ENCODE measurements at places on chromosomes 1 and 21.
A peak's percentile ranks its signal among the peaks of the same experiment; 100 is the strongest.

- DNase-seq: no peak
Measured at GRCh38 chr1:47215713-47216112, 16.3 kb downstream of the TAL1 start.

DNA sequence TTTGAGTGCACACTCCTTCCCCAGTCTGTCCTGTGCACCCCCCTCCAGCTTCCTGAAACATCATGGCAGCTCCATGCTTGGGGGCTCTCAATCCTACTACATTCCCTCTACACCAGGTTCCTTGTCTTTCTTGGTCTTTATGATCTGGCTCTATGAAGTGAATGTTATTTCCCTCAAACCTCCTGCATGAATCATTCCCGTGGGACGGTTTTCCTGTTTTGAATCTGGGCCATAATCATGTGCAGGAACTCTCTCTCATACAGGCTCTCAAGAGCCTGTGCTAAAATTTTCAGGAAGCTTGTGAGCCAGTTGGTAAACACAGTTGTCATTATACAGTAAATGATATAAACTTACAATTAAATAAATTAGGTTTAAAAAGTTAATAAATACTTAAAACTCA is 89.8 kb upstream of the KCNE2 start:
- no peak for DNase-seq

DNA sequence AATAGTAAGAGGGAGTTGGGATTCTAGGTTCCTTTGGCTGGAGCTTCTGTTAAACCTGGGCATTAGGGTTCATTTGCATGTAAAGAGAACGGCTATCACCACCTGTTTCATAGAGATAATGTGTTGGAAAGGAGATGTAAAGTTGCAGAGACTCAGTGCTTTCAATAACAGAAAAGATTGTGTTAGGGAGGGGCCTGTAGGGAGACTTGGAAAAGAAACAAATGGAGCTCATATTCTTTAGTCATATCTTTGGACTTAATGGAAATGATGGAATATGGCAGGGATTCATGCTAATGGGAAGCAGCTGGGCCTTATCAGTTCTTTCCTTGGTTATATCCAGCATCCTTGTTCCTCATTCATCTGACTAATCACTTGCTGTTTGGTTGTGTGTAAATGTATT is 144.9 kb downstream of the CD247 start:
- no peak for DNase-seq

DNA sequence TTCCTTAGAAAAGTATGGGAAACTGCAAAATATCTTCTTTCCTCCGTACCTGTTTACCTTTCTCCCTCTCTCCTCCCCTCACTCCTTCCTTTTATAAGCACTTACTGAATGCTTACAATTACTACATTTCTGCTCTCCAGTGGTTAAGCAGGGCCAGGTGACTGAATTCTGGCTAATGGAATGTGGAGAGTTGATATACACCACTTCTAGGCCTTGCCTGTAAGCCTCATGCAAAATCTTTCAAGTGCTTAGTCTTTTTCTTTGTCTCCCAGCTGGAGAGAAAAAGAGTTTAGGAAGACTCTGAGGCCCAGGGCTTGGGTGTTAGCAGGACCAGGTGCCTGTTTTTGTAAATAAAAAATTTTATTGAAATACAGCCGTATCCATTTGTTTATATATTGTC is 77.7 kb upstream of the CACNA1E start:
- DNase-seq: no peak

GRCh38 chr1:17239420-17239819 is 9.5 kb upstream of the PADI3 start:
- DNase-seq: peak; percentile 85

DNA sequence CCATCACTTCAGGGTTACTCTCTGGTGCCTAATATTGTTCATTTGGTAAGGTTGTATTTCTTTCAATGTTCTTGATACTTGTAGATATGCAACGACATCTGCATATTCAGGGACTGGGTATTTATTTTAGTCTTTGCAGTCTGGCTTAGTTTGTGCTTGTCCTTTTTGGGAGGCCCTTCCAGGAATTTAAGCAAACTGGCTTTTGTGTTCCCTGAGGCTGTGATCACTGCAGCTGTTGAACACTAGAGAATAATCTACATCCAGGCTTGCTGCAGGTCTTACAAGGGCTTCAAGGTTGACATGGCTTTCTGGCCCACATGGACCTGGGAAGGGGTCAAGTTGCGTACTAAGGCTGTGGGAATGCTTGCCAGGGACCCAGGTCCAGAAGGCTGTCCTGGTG is 72.1 kb downstream of the CCDC18 start:
- no peak for DNase-seq

DNA sequence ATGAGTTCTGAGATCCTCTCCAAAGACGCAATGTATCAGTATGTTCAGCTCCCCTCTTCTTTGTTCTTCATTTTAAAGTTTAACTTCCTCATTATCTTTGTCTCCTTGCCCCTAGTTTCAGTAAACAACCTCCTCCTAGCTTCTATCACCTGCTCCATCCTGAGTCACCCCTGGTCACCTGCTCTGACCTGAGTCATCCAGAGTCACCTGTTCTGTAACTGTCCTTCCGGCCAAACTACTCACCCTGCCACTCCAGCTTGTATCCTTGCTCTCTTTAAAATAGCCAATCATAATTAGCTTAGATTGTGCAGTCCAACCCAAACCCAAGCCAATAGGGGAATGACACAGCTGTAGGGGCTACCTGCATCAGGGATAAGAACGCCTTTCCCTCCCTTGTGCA is 332.0 kb downstream of the OLFM3 start:
- DNase-seq: no peak

- DNase-seq: no peak
Measured at GRCh38 chr1:76371941-76372340, 297.4 kb downstream of the ST6GALNAC3 start.

DNA sequence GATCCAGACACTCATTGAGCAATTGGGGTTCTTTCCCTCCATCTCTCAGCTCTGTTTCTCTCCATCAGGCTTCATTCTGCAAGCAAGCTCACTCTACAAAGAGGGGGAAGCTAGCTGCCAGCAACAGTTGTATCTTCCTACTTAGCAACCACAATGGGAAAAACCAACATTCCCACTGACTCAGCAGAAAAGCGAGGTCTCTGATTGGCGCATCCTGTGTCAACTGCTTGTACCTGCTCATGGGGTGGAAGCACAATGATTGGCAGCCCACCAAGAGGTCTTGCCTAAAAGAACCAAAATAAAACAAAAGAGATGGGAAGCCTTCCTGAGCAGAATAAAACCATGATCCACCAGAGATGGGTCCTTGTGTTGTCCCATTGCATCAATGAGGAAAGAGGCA is 4.0 kb upstream of the CDA start:
- DNase-seq: no peak

DNA sequence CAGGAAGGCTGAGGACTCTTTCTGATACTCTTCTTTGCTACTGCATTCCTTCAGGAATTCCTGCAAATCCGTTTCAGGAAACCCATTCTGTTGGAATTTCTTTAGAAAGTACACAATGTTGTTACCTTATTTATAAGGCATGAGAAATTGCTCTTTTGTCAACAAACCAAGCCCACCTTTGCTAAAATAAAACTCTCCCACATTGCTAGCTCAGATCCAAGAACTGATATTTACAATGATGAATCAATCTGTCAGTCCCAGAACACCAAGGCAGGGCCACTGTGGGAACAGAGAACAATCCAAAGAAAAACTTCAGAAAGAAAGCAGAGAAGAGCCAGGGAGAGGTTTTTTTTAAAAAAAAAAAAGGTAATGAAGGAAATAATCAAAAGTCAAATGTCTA is 36.6 kb upstream of the LPAR3 start:
- DNase-seq: no peak

DNA sequence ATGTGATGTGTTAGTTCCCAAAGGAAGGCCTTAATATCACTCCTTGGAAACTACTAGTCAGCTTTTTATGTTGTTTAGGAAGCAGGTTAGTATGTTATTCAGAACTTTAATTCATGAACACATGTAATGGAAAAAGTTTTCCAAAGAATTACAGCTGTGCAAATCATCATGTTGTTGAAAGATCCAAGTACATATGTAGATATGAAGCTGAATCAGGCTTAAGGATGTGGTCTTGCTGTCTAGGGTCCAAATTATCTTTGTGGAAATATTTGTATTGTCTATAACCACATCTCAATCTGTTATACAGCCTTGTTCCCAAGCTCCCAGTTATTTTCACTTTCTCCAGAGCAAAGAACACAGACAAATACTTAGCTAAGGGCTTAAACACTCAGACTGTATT is 231.6 kb downstream of the TPR start:
- no peak for DNase-seq

DNA sequence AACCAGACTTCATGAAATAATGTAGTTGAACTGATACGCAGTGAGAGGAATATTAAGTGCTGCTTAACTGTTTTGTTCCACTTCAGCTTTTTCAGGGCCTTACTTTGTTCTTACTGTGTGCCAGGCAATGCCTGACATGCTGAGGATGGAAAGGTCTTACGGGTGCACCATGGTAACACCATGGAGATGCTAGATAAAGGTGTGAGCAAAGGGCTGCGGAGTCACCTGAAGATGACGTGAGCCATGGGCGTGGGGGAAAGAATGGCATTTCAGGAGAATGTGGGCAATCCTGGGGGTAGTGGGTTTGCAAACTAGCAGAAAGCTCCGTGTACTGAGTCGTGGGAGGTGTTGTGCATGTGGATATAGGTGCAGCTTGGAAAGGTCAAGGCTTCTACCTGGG is 27.3 kb downstream of the MAN1C1 start:
- no peak for DNase-seq

DNA sequence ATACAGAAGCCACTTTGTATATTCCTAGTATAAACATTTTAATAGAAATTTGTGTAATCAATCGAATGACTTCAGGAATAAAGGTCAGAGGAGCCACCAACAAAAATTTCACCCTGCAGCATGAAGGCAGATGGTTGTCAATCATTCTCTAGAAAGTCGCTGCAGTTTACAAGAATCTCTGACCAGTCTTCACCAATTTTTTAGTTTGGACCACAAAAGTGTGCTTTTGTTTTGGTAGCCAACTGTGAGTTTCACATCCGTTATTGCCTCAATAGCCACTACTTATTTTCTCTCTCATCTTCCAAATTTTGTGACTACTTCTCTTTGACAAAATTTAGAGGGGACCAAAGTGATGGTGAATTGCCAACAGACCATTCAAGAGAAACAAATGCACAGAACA is 1155.6 kb downstream of the AMY1C start:
- DNase-seq: no peak

- DNase-seq: no peak
Measured at GRCh38 chr1:8284127-8284526, 33.8 kb upstream of the SLC45A1 start.

GRCh38 chr1:176791906-176792305 is 328.9 kb downstream of the PAPPA2 start:
- no peak for DNase-seq

GRCh38 chr1:86748622-86749373 is 44.4 kb downstream of the SH3GLB1 start:
- no peak for DNase-seq

DNA sequence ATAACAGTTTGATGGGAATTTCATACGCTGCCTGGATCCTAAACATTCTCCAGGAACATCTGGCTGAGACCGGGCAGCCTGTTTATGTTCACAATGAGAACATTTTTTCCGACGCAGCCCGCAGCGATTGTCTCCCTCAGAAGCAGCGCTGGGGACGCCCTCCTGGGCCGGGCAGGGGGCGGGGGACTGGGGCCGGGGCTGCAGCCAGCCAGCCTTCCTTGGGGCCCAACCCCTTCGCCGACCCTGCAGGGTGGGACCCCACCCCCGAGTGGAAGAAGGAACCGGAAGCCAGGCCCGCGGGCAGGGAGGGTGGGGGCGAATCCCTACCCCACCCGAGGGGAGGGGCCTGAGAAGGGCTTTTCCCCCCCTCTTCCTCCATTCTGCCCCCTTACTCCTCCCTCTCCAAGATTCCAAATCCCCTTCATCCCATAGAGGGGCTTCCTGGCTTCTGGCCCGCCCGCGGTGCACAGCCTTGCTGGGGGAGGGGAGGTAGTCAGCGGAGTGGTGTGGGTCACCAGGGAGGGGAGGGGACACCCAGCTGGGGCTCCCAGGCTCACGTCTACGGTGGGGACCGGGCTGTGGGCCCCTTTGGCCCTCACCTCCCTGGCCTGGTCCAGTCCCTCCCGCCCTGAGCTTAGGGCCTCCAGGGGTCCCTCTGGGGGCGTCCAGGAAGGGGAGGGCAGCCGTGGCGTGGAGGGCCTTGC is 60.6 kb downstream of the WNT9A start:
- no peak for DNase-seq

DNA sequence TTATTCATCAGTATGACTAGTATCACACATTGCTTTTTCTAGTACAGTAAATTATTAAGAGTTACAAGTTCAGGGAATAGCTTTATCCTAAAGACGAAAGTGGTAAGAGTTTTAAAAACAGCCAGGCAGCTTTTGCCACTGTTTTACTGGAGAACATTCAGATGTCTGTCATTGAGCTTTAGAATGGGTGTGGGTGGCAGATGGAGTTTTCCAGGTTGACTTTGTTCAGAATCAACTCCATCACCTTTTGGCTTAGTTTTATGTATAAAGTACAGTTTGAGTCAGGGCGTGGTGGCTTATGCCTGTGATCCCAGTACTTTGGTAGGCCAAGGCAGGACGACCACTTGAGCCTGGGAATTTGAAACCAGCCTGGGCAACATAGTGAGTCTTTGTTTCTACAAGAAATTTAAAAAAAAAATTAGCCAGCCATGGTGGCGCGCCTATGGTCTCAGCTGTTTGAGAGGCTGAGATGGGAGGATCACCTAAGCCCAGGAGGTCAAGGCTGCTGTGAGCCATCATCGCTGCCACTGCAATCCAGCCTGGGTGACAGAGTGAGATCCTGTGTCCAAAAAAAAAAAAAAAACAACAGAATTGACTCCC is 29.9 kb upstream of the PLEKHM2 start:
- no peak for DNase-seq

DNA sequence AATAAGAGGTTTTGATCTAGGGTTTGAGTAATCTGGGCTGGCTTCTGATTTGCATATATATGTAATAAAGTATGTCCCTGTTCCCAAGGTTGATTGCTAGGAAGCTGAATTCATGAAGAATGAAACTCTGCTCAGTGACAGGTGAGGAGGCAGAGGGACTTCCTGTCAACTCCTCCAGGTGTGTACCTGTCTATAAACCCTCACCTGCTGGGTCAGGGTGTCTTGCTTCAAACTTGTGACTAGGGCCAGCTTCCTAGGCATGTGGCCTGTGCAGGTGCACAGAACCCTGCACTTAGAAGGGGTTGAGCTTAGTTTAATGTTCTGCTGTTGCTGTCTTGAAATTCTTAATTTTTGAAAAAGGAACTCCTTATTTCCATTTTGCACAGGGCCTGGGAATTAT is 21.1 kb downstream of the OLFML3 start:
- no peak for DNase-seq

- DNase-seq: peak; percentile 37
Measured at GRCh38 chr1:8520483-8520966, 202.6 kb downstream of the SLC45A1 start.

Data from SK-N-MC (cell line).